GOT3 (cell line): ENCODE measurements at places on chromosomes 3 and 15.

- DNase-seq, result no peak
These were observed 23.2 kb downstream of the GPR176 start for GRCh38 chr15:39896846-39897245.

DNA sequence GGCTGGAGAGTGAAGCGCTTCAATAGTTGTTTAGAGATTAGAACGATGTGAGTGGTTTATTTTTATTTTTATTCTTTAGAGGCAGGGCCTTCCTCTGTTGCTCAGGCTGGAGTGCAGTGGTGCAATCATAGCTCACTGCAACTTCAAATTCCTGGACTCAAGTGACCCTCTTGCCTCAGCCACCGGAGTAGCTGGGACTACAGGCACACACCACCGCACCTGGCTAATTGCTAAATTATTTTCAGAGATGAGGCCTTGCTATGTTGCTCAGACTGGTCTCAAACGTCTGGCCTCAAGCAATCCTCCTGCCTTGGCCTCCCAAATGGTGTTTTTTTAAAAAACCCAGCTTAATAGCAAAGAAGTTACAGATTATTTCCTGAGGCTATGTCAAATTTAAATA is 29.0 kb downstream of the PPARG start:
- no peak for DNase-seq

DNA sequence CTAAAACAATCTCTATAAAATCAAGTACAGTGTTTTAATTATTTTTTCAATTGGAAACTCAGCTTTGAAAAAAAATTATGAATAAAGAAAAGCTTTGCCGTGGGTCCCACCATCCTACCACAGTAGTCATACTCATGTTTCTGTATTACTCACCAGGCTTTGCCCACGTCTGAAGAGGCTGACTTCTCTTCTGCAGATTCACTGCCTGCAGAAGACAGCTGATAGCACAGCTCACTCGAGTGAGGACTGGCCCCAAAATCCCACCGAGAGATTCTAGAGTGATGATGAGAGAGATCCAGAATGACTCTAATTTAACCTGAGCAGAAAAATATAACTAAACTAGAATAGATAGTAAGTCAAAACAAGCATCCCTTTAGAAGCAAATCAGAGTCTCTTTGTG is 11.9 kb downstream of the C2CD4B start:
- no peak for DNase-seq

GRCh38 chr15:27589782-27590181 is 509.3 kb downstream of the OCA2 start:
- DNase-seq, result no peak

DNA sequence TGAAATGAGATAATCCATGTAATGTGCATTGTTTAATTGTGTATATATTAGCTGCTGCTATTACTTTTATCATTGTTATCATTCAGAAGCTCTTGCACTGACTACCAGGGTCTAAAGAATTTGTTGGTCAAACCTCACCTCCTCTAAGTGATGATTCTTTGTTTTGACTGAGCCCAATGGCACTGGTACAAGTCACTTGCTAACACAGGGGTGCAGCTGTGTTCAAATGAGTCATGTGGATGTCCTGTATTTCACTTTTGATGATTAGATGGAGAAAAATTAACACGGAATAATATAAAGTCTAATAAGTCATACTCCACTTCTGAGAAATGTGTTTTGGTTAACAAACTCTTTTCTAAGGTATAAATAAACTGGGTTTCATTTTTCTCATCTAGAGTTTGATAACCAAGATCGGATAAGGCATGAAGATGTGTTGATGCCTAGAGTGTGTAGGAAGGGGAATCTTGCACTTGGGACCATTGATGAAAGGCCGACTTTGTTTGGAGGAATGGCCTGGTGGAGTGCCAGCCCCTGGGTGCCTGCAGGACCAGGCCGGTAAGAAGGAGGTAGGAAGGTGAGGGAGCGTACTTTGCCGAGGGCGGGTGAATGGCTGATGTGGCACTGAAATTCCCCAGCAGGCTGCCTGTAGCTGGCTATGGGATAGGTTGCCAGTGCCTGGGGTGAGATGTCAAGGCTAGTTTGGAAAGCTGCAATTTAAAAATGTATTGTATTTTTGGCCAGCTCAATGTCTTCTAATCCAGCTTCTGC is 244.7 kb upstream of the ZPLD1 start:
- DNase-seq, result no peak

- DNase-seq, result no peak
These were observed 9.8 kb upstream of the CNTN3 start for GRCh38 chr3:74624301-74624700.

GRCh38 chr3:143975554-143976152 is 4.0 kb downstream of the DIPK2A start:
- no peak for DNase-seq

DNA sequence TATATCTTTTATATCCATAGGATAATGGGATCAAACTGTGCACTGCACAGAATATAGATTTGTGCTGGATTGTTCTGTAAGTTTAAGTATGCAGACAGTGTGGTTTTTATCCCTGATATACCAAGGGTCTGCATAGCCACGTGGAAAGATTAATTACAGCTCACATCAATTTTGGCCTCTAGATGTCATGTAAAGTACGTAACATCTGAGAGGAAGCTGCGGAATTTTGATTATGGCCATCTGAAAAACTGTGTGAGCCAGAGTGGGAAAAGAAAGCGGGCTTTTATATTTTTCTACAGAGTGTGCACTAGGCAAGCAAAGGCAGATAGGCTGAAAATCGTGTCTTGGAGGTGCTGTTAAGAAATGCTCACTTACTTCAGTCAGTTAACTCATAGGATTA is 562.7 kb downstream of the GBE1 start:
- no peak for DNase-seq

DNA sequence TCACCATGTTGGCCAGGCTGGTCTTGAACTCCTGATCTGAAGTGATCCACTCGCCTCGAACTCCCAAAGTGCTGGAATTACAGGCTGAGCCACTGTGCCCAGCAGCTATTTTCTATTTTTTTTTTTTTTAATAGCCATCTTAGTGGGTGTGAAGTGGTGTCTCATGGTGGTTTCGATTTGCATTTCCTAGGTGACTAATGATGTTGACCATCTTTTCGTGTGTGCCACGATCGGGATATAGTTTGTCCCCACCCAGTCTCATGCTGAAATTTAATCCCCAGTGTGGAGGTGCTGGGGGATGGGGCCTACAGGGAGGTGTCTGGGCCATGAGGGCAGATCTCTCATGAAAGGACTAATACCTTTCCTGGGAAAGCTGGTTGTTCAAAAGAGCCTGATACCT is 41.8 kb upstream of the MUC13 start:
- no peak for DNase-seq

GRCh38 chr15:60887139-60887538 is 342.0 kb downstream of the RORA start:
- no peak for DNase-seq

- DNase-seq, result no peak
These were observed 20.1 kb downstream of the CACNA2D2 start for GRCh38 chr3:50483374-50483773.
